ENCODE measurements at places on chromosomes 5 and 9. TPM values are rescaled to one million over a fixed set of nuclear protein-coding genes. Genes with fewer than 3 reads are reported as not detected.

GRCh38 chr5:146851133-146851532, 27.4 kb downstream of the PPP2R2B start:
- no peaks in the 10 kb centered on the region for H3K36me3 ChIP-seq
- DNase-seq = no peak
- no peaks in the 10 kb centered on the region for H3K4me1 ChIP-seq

PDGFRB gene
- total RNA-seq = 83.1 TPM

DNA sequence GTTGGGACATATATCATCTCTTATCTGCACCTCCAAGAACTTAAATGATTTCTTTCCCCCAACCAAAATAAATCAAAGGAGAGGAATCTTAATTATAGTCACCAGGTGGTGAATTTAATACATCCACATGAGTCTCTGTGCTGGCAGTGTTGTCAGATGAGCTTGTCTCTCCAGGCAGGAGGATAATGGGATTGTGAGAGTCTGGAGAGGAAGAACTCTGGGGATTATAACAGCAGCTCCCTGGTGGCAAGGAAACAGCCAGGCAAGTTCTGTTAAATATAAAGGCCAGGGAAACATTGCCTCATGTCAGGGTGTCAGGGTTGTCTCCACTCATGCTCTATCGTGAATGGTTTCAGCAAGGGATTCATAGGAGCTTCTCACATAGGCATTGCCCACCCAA, 80.8 kb downstream of the TLR4 start:
- peaks cover 8% of the 10 kb centered on the region for H3K4me1 ChIP-seq
- no peaks in the 10 kb centered on the region for H3K27me3 ChIP-seq
- H3K36me3 ChIP-seq = no peaks in the 10 kb centered on the region
- no peak overlapping the region for H3K27ac ChIP-seq

F2RL2 gene
- 4.6 TPM for total RNA-seq

ARL15 gene
- 21.6 TPM for total RNA-seq

DNA sequence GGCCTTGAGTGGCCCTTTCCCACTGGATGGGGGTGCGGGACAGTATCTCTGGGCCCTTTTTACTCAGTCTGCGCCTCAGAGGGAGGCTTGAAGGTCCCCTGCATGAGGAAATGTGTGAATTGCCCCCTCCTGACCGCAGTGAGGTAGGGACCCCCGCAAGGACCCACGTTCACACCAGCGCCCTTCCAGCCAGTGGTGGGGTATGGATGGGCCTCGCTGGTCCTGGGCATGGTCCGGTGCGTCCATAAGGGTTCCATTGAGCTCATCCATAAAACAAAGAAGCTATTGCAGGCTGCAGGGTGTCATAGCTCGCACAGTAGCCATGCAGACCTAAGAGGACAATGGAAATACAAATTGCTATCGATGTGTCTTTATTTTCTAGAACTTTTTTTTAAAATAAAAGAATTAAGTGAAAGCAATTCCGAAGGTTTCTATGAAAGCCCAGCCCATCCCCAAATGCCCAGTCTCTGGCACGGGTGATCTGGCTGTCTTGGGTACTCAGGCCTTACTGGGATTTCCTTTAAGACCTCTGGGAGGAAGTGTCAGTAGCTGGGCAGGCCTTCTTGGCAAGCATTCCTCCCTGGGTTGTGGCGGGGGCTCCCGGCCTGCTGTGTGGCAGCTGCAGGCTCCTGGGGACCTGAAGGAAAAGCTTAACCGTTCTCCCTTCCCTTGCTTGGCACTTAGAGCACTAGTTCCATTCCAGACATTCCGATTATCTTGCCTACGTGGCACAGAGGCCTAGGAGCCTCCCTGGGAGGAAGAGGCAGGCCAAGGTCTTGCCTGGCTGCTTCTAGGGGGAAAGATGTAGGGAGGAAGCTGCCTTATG, 1.5 kb upstream of the SEMA5A start:
- no peak for DNase-seq
- H3K27me3 ChIP-seq = peaks cover 24% of the 10 kb centered on the region
- H3K4me1 ChIP-seq = peaks cover 42% of the 10 kb centered on the region
- H3K4me3 ChIP-seq = peak overlapping the region; percentile 74

CFAP90 gene
- total RNA-seq = 0.17 TPM

GRCh38 chr9:130810609-130811136, 24.4 kb upstream of the ABL1 start:
- H3K4me3 ChIP-seq = no peak overlapping the region
- H3K36me3 ChIP-seq = no peaks in the 10 kb centered on the region
- no peak overlapping the region for H3K27ac ChIP-seq
- H3K27me3 ChIP-seq = no peaks in the 10 kb centered on the region

Data from esophagus muscularis mucosa (tissue), 4 donors.